Fibroblast of lung (primary cell): ENCODE measurements at places on chromosomes 6 and 20.

DNA sequence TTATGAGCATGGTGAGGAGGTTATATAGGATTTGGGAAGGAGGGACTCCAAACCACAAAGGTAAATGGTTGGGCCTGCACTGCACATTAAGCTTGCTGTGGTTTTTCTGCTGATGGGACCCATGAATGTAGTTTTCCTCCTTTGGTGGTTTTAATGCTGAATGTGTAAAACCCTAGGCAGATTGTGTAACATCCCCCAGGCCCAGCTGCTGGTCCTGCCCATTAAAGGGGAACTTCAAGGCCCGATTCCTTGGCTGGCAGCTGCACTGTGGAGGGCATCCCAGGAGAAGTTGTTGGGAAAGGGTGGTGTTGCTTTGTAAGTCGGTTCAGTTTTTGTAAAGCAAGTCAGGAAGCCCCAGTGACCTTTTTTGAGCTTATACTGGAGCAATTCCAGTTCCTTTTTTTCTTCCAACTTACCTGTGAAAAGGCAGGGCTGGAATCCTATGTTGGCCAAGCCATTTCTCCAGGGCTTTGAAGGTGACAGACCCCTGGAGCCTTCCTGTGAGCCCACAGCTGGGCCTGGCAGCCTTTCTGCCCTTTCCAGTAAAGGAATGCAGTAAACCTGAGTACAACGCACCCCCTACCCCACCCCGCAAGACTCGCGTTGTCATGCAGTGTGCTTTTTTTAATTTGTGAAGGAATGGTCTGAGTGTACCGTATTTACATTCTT is 43.1 kb upstream of the NAA20 start:
- DNase-seq, result peak; percentile 88

GRCh38 chr6:134295953-134296553 is 21.9 kb downstream of the SGK1 start:
- peak; percentile 99 for DNase-seq

GRCh38 chr6:104325341-104326172 is 534.2 kb downstream of the HACE1 start:
- DNase-seq, result no peak

DNA sequence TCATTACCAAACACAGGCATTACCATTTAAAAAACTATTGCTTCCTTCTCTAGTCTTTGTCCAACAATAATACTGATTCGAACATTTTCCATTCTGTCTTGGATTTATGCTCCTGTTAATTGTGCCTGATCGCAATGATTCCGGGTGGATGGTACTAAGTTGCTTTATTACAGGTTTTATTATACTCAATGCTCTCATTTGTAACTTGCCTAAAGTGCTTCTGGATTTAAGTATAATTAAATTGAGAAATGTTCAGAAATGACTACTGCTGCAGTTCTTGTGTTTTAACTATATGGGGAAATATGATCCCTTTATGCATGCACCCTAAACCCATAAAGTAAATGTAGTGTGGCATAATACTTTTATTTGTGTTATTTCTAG is 7.2 kb downstream of the TFAP2A start:
- no peak for DNase-seq

DNA sequence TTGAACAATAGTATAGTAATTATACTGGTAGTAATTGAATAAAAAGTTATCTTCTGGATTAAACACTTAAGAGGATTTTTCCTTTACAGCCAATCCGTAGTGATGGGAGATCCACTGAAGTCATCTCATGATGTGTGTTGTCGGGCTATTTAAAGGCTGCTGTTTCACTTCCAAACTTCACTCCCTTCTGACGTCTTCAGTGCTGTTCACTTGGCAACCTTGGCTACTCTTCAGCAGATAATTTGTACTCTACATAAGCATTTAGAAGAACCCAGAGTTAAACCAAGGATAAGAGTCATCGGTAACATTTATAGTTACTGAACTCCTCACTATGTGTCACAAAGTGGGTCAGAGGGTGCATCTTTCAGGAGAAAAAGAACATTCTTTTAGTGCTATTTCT is 179.1 kb upstream of the EYA4 start:
- DNase-seq, result peak; percentile 100

DNA sequence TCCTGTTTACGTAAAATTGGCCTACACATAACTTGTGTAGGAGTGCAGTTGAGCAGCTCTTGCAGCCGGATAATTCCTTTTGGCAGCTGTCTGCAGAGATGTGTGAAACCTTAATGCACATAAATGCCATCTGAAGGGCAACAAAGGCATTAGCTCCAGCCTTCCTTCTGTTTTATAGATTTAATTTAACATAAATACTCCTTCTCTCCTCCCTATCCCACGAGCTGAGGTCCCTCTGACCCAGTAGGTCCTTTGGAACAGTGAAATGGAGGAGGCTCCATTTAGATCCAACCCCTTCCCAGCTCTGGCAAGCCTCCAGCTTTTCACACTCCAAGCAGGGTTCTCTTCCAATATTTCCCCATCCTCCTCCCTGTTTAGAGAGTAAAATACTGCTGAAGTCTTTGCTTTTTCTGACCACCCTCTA is 6.5 kb downstream of the PLEKHG1 start:
- no peak for DNase-seq

- DNase-seq, result no peak
Measured at GRCh38 chr20:34022151-34022838, 28.6 kb downstream of the RALY start.

GRCh38 chr6:15555101-15556038 is 107.5 kb downstream of the DTNBP1 start:
- DNase-seq, result no peak

GRCh38 chr6:35401514-35401913 is 50.6 kb upstream of the FANCE start:
- no peak for DNase-seq

GRCh38 chr20:34262488-34263288 is 21.5 kb downstream of the ASIP start:
- peak; percentile 56 for DNase-seq

DNA sequence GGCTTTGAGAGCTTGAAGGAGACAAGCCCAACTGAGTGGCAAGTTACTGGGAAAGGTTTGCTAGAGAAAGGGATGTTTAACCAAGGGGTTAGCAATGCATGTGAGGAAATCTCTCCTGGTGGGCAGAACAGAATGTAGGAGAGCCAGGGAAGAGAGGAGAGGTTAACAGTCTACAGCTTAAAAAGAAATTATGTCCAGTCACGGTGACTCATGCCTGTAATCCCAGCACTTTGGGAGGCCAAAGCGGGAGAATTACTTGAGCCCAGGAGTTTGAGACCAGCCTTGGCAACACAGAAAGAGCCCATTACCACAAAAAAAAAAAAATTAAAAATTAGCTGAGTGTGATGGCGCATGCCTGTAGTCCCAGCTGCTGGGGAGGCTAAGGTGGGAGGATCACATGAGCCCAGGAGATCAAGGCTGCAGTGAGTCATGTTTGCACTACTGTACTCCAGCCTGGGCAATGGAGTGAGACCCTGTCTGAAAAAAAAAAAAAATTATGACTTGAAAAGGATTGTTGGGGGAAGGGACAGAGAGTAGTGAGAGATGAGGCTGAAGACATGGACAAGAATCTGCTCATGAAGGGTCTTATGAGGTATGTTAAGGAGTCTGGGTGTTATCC is 264.9 kb downstream of the TBC1D7 start:
- no peak for DNase-seq

- DNase-seq, result no peak
Measured at GRCh38 chr6:163408352-163408991, 6.0 kb upstream of the QKI start.

DNA sequence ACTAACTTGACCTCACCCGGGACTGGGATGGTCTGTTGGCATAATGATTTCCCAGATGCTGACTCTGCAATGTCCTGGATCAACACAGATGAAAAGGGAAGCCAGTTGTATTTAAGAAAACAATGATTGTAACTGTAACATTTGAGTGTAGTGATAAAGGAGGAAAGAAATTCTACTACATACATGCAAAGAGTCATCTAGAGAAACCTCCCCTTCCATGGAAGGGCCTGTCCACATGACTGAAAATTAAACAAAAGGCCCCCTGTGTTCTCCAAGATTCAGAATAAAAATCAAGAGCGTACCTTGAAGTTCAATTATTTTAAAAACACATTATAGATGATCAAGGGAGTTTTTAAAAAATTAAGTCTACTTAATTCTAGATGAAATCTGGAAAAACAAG is 151.2 kb downstream of the FOXC1 start:
- no peak for DNase-seq

GRCh38 chr6:73121421-73121993 is 103.8 kb downstream of the KHDC1L start:
- peak; percentile 77 for DNase-seq

- peak; percentile 49 for DNase-seq
Measured at GRCh38 chr6:149169761-149170511, 147.6 kb upstream of the TAB2 start.

DNA sequence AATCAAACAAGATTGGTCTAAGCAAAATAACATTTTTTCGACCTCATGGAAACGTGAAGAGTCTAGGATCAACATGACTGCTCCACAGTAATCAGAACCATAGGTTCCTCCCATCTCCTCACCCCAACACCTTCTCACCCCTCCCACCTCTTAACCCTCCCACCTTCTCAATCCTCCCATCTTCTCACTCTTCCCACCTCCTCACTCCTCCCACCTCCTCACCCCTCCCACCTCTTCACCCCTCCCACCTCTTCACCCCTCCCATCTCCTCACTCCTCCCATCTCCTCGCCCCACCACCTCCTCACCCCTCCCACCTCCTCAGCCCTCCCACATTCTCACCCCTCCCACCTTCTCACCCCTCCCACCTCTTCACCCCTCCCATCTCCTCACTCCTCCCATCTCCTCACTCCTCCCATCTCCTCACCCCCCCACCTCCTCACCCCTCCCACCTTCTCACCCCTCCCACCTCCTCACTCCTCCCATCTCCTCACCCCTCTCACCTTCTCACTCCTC is 567.4 kb downstream of the C6orf118 start:
- DNase-seq, result no peak

GRCh38 chr6:152532556-152533422 is 104.4 kb downstream of the SYNE1 start:
- DNase-seq, result no peak

- DNase-seq, result peak; percentile 64
Measured at GRCh38 chr20:4720041-4720976, 1.4 kb upstream of the PRND start.

- DNase-seq, result peak; percentile 29
Measured at GRCh38 chr6:2695454-2696095, 55.1 kb downstream of the MYLK4 start.

GRCh38 chr20:22070610-22071058 is 365.2 kb downstream of the PAX1 start:
- DNase-seq, result no peak

- DNase-seq, result no peak
Measured at GRCh38 chr20:13140201-13140600, 80.9 kb upstream of the ISM1 start.

DNA sequence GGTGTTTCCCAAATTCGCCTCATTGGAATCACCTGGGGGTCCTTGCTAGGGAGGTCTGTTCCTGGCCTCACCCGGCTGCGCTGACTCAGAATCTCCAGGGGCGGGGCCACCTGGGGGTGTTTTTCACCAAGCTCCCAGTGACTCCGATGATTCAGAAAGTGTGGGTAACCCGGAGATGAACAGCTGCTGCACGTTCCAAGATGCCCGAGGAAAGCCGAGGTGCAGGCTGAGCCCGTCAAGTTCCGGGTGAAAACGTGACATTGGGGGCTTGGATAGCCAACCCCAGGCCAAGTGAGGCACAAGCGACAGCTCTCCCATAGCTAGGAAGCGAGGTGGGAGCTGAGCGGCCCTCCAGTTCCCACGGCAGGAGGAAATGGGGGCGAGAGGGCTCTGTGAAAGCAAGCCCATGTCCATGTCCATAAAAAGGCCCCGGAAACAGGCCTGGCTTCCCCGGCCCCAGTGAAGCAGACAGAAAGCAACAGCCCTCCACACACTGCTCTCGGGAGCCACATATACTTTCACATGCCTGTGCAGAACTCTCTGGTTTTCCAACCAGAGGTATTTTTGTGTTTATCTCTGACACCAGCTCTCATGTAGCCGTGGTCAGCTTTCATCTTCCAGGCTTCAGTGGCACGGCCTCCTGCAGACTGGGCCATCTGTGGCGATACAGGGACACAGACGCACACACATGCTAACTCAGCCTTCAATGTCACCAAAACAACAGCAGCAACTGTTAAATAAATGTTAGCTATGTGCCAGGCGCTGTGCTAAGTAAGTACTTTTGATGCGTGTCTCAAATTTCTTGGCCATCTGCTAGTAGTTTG is 90.7 kb upstream of the CCDC28A start:
- peak; percentile 85 for DNase-seq

DNA sequence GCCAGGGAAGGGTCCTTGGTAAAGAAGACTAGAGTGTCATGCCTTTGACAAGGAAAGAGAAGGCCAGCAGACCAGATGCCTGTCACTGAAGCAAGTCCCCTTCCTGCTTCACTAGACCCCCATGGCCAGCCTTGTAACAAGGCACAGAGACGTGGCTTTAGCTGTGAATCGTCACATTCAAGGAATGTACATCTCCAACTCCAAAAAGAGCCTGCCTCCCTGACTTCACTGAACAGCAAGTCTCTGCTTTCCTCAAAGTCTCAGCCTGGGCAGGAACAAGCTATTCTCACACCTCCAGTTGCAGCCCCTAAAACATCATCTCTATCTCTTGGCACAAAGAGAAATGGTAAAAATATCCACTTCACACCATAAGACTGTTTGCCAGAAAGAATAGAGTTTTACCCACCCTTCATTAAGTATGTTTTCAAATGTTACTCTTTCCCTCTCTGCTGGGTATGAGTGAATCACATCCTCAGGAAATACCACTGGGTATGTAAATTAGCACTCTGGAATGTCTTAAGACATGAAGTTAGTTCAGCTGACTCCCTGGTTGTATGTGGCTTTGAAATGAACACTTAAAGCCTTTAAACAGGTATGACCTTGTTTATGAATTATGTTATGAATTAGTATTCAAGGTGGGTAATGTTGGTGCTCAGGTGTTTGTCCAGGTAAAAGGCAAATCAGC is 46.4 kb upstream of the NT5E start:
- DNase-seq, result peak; percentile 97

DNA sequence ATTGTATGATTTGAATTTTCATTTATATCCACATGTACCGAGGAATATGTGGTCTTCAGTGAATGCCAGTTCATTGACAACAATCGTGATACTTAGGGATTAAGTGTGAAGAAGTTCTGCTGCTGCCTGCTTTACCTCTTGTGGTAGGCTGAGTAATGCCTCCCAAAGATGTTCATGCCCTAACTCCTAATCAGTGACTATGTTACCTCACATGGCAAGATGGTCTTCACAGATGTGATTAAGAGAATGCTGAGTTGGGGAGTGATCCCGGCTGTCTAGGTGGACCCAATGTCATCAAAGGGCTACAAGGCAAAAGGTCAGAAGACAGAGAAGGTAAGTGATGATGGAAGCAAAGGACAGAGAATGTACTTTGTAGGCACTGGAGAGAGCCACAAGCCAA is 181.0 kb downstream of the FOXC1 start:
- no peak for DNase-seq
